AG20443 (cell line): ENCODE measurements at places on chromosomes 3 and 15.

DNA sequence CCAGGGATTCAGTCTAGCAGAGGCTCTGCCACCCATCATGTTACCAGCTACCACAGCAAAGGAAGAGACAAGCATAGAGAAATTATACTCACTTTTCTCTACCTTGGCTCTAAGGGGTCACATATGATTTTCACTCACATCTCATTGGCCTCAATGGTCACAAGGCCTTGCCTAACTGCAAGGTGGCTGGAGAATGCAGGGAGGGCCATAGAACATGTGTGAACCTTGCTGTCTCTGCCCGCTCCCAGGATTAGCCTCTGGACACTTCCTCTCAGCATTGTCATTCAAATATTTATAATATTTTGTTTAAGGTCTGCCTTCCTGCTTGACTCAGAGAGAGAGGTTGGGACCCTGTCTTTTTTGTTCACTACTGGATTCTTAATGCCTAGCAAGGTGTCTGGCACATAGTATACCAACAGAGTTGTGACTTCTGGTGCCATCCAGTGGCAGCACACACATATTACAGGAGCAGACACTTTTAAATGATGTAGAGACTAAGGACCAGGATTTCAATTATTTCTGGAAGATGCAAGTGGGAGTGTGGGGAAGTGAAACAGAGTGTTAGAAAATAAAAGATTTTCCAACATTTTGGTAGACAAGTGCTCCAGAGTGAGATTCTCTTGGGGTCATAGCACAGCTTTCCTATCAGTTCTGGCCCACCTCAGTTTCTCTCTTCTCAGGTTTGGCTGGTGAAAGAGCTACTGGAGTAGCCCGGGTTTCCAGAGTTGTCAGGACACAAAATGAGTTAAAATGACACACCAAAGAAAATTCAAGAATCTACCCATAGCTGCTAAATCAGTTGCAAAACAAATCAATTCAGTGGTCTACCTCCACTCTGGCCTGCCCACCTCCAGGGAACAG lies 119.0 kb upstream of the RASGRP1 start:
- peak; percentile 67 for DNase-seq

GRCh38 chr15:77393471-77393840 lies 26.4 kb downstream of the PEAK1 start:
- no peak for DNase-seq

DNA sequence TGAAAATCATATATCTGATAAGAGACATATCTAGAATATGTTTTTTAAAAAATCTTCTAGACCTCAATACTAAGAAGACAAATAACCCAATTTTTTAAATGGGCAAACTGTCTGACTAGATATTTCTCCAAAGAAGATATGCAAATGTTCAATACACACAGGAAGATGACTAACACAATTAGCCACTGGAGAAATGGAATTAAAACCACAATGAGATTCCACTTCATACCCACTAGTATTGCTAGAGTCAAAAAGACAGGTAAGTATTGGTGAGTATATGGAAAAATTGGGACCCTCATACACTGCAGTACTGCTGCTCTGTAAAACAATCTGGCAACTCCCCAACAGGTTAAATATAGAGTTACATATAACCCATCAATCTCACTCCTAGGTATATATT lies 33.1 kb upstream of the TOPAZ1 start:
- no peak for DNase-seq

GRCh38 chr3:114380233-114380651 lies 86.4 kb downstream of the TIGIT start:
- DNase-seq, result peak; percentile 87

GRCh38 chr3:147737376-147737775 lies 328.2 kb downstream of the ZIC1 start:
- DNase-seq, result no peak

- peak; percentile 85 for DNase-seq
Measured at GRCh38 chr3:41710646-41711388, 251.1 kb downstream of the ULK4 start.

- DNase-seq, result no peak
Measured at GRCh38 chr3:24713516-24713915, 218.9 kb upstream of the THRB start.

DNA sequence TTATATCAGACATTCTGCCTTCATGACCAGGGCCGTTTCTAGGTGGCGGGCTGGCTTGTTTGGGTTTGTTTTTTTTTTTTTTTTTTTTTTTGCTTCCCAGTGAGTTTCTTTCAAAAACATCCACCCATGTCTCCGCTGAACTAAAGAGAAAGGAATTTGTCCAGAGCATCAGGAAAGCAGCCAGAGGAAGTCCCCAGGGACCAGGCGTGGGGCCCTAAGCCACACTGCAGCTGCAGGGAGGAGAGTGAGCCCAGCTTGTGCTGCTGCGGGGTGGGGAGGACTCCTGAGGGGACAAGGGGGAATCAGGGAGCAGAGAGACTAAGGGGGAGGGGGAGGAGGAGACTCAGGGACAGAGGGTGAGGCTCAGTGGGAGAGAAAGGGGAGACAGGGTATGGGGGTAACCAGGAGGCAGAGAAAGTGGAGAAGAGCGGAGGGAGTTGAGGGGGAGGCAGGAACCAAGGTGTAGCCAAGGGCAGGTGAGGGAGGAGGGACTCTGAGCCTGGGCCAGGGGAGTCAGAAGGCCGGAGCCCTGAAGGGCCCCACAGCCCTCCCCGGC lies 49.5 kb downstream of the CYP11A1 start:
- peak; percentile 90 for DNase-seq

DNA sequence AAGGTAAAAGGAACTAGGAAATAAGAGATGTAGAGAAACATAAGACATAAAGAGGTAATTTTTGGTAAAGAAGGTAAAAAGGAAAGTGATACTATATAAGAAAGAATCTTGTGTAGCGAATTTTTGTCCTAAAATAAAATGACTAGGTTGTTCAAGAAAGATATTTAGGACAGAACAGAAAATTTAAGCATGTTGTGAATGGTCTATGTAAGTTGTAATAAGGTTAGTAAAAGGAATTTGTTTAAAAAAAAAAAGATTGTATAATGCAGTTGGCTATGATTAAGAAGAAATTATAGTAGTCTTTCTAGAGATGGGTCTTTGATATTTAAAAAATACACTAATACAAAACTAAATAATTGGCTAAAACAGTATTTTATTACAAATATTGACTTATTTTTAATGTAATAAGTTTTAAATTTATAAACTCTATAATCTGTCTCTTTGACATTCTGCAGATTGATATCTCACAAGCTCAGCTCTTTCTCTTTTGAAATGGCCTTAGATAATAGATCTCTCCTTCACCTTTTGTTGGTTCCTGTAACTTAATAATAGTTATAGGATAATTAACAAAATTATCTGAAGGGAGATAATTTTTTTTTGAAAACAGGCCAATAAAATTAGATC lies 3.7 kb upstream of the SLC41A3 start:
- no peak for DNase-seq

- DNase-seq, result peak; percentile 39
Measured at GRCh38 chr3:100401674-100402041, 319 bp downstream of the LNP1 start.

GRCh38 chr3:31226346-31226745 lies 306.4 kb upstream of the STT3B start:
- no peak for DNase-seq

DNA sequence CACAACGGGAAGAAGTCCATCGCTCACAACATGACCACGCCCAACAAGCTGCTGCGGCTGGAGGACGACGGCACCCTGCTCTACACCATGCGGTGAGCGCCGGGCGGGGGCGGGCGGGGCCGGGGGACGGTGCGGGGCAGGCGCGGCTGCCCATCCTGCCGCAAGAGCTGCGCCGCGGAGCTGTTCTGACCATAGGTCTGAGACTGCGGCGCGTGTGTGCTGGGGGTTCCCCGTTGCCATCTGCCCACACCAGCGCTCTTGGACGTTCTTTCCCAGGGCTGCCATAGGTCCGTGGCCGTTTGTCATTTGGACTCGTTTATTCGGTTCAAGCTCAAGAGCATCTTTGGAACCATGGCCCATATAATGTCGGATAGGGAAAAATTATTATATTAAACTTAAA lies 16.6 kb downstream of the GABRA5 start:
- DNase-seq, result no peak

- peak; percentile 10 for DNase-seq
Measured at GRCh38 chr3:104396974-104397669, 969.6 kb upstream of the ALCAM start.

GRCh38 chr3:64815195-64815631 lies 127.4 kb upstream of the ADAMTS9 start:
- peak; percentile 30 for DNase-seq

DNA sequence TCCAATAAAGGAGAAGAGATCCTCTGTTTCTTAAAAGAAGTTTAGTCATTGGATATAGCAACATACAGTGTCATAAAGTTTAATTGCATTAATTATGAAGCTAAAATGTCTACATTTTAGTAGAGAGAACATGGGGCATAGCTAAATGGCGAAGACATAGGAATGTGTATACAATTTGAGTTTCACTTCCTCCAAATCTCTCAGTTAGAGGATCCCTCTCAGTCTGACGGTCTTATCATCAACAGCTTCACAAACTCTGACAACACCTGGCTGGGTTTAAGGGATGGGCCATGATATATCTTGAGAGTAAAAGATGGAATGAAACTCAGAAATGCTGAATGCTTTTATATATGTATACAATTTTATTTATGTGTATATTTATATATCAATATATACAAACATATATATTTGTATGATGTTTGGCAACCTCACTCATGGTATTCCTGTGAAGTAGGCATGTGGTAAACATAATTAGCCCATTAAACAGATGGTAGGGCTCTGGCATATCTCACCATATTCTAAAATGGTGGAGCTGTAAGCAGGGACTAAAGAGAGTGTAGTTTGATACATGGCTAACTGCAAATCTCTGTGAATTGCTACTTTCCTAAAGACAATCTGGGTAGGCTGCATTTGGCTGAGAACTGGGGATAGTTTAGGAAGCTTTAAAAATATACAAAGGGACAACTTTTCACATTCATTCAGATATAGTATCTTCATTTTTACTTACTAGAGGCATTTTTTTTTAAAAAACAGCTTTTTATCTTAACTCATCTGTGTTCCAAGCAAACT lies 111.6 kb downstream of the TIGIT start:
- no peak for DNase-seq

DNA sequence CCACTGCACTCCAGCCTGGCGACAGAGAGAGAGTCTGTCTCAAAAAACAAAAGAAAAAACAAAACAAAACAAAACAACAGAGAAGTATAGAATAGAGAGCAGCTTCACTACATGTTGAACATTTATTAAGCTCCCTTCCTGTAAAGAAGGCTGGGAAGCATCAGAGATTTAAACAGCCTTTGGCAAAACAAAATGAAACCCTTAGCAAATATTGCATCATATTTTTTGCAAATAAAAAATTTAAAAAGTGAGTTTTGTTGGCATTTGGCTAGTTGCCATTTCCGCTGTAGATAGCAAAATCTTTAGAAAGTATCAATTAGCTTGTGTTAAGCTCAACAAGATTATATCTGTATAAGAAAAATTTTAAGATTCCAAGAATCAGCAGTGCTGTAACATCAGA lies 151.2 kb downstream of the SERPINI1 start:
- DNase-seq, result no peak

- DNase-seq, result peak; percentile 37
Measured at GRCh38 chr3:106542101-106542769, 673.4 kb upstream of the CBLB start.

DNA sequence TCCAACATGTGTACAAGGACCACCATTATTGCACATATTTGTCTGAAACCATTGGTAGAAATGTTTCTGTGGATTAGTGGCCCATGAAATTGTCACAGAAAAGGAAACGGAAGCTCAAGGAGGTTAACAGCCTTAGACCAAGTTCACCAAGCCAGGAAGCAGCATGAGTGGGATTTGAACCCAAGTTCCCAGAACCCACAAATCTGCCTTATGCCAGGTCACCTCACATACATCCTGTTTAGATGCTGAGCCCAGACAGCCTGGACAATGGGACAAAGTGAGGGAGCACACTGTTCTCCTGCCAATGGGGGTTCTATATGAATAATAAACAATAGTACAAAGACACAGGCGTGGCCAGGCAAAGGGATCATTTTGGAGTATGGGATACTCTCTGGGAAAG lies 59.6 kb upstream of the CA12 start:
- DNase-seq, result no peak

GRCh38 chr3:46695962-46696894 lies 2.7 kb upstream of the ALS2CL start:
- peak; percentile 74 for DNase-seq

DNA sequence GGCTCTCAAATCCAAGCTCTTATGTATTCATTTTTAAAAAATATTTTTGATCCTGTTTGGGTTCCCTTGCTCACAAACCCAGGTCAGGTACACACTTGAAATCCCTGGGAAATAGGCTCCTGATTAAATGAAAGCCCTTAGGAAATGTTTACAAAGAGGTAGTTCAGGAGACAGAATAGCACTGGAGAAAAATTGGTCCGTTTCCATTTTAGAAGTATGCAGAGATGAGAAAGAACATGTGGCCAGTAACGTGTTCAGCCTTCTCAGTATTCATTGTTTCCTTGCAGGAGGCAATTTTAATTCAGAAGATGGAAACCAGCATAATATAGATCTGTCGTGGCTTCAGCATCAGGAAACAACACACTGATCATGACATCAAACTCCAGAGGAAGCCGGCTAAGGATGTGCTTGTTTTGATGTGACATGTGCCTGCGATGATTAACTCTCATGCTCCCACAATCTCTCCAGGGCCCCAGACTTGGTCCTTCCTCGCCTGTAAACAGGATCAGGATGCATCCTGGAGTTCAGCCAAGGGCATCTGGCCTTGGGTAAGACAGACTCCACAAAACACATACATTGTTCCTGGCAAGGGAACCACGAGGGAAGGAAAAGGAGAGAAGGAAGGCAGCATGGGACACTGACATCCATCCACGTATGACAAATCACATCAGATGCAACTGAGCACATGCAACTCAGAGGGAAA lies 350.5 kb upstream of the THBS1 start:
- DNase-seq, result no peak

GRCh38 chr3:68345781-68346180 lies 586.6 kb downstream of the TAFA4 start:
- no peak for DNase-seq

GRCh38 chr3:39267631-39268548 lies 11.9 kb downstream of the CX3CR1 start:
- DNase-seq, result no peak

DNA sequence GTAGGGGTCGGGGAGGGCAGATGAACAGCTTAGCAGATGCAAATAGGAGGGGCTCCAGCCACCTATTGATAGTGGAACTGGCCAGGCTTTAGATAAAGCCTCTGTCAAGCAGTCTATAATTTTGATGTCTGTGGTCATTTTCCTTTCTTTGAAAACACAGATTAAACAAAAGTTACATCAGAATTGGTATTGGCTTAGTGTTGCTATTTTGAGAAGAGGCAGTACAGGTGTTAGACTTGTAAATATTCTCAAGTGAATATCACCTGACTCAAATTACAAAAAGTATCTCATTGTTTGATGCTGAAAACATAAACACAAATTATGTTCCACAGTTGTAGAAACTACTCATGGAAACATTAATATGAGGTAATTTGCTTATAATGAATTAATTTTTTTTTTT lies 18.1 kb downstream of the GHRL start:
- no peak for DNase-seq

DNA sequence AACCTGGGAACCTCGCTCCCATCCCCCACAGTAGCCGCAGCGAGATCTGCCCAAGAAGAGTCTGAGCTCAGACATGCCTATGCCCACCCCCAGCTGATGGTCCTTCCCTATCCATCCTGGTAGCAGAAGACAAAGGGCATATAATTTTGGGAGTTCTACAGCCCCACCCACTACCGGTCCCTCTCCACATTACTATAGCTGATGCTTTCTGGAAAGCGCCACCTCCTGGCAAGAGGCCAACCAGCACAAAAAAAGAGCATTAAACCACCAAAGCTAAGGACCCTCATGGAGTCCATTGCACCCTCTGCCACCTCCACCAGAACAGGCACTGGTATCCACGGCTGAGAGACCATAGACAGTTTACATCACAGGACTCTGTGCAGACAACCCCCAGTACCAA lies 168.4 kb downstream of the MEGF11 start:
- no peak for DNase-seq
